ENCODE measurements at places on chromosomes 11 and 22.

DNA sequence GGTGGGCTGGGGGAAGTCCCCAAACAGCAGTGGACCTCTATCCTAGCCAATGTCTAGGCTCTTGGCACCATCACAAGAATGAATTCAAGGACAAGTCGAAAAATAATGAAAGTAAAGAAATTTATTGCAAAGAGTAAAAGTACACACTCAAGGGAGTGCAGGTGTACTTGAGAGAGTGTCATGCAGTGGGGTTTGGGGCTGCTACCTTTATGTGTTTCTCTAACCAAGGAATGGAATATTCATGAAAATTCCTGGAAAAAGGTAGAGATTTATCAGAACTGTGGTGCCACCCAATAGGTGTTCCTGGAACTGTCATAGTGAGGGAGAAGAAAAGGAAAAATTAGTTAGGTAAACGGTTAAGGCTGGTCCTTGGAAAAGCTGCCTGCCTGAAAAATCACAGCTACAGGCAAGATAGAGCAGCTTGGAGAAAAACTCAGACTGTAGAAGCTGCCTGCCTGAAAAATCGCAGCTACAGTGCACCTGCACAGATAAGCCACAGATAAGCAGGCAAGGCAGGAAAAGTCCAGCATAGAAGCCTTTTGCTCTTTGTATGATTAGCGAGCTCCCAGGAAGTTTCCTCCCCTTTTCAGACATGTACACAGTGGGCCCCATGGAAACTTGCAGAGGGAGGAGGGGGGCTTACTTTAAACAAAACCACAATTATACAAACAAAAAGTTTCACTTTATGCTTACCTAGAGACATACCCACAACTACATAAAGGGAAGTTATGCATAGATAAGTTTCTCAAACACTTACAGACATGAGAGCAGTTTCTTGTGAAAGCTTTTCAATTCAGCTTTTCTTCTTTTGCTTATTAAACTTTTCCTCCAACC, 71.4 kb upstream of the B3GNT6 start:
- no peak for DNase-seq

DNA sequence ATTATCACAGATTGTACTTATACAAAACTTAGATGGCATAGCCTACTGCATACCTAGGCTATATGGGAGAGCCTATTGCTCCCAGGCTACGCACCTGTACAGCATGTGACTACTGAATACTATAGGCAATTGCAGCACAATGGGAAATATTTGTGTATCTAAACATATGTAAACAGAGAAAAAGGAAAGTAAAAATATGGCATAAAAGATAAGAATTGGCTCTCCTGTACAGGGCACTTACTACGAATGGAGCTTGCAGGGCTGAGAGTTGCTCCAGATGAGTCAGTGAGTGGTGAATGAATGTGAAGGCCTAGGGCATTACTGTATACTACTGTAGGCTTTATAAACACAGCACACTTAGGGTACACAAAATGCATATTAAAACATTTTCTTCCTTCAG, 13.2 kb downstream of the APOL6 start:
- DNase-seq, result peak; percentile 89

- peak; percentile 5 for DNase-seq
These were observed 20.2 kb downstream of the BPIFC start for GRCh38 chr22:32444068-32444467.

- DNase-seq, result no peak
These were observed 16.6 kb upstream of the BCR start for GRCh38 chr22:23163665-23164064.

- DNase-seq, result no peak
These were observed 33.7 kb downstream of the CSRP3 start for GRCh38 chr11:19168090-19168489.

DNA sequence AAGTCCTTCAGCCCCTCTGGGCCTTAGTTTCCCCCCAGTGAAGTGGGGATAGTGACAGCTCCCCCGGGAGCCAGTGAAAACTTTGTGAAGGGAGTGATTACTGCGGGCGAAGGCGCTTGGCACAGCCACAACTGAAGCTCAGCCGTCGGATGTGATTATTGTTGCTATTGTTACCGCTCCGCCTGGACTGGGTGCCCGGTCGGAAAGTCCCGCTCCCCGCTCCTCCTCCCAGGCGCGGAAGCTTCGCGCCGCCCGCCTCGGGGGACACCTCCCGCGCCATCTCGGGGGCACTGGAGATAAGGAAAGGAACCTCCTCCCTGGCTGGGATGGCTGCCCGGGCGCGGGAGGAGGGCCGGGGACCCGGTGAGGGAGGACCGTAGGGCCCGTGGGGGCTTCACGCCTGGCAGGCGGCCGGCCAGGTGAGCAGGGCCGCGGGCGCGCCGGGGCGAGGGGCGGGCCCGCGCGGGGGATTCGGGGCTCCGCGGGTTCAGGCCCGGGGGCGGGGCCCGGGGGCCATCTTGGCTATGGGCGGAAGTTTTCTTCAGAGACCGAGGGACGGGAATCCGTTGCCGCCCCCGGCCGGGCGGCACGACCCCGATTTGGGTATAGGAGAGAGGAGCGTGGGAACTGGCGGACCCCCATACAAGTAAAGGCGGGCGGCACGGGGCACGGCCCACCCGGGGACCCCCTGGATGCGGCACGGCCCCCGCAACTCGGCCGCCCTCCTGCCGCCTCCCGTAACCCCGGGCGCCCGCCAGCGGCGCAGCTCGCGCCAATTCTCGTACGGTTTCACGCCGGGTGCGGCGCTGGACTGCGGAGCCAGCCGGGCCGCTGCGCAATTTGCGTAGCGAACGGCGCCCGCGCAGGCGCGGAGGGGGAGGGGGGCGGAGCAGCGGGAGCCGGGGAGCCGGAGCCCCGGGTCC, at the start of gene GPR137:
Gene GPR137, plus strand, starts transcription at position 887 of the 923 bp plus-strand sequence. CDS start 677 bp downstream, outside the sequence.
- DNase-seq, result peak; percentile 63

- DNase-seq, result no peak
These were observed 9.9 kb downstream of the GVQW3 start for GRCh38 chr11:76391021-76391420.

GRCh38 chr11:108718466-108718865, 53.6 kb downstream of the DDX10 start:
- DNase-seq, result no peak

DNA sequence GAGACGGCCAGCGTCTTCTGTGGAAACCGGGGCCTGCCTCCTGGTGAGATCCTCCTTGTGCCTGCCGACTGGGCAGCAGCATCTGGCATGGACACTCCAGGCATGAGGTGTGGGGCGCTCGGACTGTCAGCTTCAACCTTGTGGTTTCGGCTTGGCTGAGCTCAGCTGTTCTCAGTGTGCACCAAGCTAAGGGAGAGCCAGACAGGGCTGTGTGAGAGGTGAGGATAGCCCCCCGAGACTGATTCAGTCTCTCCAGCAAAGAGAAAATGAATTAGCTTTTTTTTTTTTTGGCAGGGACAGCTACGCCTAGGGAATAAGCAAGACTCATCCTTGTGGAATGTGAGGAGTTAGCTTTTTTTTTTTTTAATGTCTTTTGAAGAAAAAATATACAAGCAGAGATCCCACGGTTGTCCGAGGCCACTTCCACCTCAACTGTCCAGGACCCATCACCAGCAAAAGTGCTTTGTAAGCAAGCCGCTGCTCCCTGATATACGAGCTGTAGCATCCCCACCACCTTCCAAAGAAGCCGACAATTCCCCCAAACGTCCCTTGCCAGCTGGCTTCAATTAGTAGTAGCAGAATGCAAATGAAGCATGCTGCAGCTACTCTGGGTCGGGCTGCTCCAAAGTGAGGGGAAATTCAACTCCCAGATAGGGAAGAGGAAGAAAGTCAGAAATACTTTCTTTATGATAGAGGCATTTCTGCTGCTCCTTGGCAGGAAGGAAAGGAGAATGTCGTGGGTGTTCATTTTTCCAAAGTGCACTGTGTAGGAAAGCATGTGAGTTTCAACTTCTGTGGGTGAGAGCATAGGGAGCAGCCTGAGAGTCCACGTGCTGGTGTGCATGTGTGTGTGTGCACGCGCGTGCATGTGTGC, 9.7 kb upstream of the THY1 start:
- peak; percentile 58 for DNase-seq

DNA sequence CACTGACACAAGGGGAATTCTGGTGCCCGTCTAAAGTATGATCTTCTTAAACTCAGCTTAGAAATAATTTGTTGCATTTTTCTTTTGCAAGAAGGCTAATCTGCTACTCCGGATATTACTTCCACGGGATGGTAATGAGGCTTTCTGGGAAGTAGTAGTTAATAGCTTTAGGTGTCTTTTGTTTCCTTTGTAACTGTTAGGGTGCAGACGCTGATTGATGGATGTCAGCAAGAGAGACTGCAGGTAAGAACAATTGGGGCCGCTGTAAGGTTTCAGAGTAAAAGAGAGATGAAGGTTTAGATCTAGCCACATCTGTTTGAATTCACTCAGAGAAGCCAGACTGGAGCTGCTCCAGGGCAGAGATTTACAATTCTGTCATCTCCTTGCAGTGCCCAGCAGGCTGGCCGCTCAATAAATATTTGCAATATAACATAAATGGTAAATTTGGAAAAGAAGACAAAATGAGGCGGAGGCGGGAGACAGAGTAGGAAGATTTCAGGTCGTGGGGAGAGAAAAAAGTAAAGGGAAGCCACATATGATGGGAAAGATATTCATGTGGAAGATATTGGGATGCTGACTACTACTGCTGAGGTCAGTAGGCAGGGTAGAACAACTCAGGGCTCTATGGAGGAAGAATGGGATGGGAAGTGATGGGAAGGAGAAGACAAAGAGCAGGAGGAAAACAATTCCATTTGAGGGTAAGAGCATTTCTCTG, 320.5 kb downstream of the AASDHPPT start:
- DNase-seq, result no peak

DNA sequence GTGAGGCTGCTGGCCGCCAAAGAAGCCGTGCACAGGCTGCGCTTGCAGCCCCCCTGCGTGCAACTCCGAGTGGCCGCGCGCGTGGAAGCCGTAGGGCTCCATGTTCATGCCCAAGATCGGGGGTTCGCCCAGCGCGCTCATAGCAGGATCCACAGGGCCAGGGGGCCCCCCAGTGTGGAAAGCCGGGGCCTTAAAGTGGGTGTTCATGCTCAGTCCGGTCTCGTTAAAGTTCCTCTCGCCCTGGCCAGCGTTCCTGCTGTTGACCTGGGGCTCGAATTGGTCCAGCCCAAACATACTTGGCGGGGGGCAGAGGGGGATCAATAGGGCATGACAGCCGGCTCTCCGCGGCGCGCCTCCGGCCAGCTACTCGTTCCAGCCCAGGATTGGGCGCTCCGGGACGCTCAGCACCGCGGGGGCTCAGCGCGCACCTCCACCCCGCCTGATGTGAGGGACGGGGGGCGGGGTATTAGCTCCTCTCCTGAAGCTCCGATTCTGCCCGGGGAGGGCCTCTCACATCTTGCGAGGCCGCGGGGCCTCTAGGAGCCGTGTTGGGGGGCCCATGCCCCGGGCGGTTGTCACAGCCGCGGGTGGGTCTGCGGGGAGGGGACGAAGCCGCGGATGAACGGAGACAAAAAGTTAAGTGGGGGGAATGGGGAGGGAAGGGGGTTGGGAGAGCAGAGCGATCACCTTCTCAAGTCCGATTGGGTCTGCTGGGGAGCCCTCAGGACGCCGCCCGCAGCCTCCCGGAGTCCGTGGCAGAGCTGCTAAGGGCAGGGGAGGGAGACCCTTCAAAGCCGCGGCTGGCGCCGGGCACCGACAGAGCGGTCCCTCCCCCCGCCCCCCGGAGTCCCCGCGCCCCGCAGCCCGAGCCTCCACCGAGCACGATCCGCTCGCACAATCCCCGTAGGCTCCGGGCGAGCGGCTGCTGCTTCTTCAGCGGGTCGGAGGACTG, 1.0 kb downstream of the MN1 start:
- peak; percentile 14 for DNase-seq

DNA sequence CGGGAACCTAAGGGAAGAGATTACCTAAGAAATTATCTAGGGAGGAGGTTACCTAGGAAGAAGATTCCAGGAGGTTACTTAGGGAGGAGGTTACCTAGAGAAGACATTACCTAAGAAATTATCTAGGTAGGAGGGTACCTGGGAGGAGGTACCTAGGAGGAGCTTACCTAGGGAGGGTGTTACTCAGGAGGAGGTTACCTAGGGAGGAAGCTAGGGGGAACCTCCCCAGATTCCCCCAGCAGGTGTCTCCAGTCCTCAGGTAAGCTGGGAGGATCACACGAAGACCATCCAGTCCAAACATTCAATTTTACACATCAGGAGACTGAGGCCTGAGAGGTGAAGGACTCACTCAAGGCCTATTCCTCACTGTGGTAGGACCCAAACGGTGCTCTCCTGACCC, 482.8 kb downstream of the TBC1D22A start:
- no peak for DNase-seq

- DNase-seq, result peak; percentile 76
These were observed 21.6 kb downstream of the IMMP1L start for GRCh38 chr11:31487848-31488247.

DNA sequence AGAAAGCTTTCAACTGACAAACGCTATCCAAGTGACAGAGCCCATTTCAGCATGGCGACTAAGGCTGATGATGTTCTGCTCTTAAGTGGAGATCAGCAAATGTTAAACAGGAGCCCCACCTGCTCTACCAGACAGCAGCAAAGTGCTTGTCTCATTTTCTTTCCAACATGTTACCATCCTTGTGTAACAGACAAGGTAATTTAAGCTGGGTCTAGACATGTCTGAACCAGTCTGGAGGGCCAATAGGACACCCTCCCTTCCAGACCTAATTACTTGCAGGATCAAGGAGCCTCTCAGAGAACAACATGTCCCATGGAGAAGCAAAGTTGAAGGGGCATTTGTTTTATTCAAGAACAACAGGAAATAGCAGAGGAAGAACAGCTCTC, 3.9 kb upstream of the LMO2 start:
- peak; percentile 7 for DNase-seq

- no peak for DNase-seq
These were observed 1.4 kb downstream of the MADD start for GRCh38 chr11:47271328-47271727.

- no peak for DNase-seq
These were observed 388.8 kb upstream of the B3GAT1 start for GRCh38 chr11:134800826-134801225.

GRCh38 chr11:127733552-127733951, 733.0 kb upstream of the KIRREL3 start:
- no peak for DNase-seq

DNA sequence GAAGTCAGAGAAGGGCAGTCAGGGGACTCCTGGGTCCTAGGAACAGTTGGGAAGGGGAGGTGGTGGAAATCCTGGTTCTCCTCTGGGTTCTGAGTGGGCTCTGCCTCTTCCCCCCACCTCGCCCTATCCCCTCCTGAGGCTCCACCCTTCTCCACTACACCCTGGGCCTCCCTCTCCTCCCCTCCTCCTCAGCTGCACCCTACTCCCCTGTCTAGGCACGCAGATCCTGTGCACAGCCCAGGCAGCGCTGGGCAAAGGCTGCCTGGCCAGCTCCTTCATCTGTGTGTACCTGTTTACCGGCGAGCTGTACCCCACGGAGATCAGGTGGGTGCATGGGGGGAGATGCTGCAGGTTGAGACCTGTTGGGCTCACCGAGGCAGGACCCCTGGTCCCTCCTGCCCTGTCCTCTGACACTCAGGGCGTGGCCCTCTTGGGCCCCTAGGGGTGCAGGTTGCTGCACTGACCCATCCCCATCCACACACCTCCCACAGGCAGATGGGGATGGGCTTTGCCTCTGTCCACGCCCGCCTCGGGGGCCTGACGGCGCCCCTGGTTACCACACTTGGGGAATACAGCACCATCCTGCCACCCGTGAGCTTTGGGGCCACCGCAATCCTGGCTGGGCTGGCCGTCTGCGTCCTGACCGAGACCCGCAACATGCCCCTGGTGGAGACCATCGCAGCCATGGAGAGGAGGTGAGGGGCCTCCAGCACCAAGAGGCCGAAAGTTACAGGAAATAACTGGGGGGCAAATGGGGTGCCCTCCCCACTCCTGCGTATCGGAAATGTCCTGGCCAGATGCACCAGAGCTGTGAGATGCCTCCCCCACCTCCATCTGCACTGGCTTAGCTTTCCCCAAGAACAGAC, 25.3 kb upstream of the POLA2 start:
- DNase-seq, result no peak

- DNase-seq, result no peak
These were observed 77.0 kb downstream of the ST3GAL4 start for GRCh38 chr11:126432525-126432924.
